ENCODE measurements at places on chromosomes 16 and 17.
A peak's percentile ranks its signal among the peaks of the same experiment; 100 is the strongest.

- no peak for DNase-seq
These were observed 15.4 kb downstream of the TNRC6C start for GRCh38 chr17:77973953-77974352.

GRCh38 chr16:49443576-49443975 lies 70.0 kb downstream of the C16orf78 start:
- no peak for DNase-seq

- DNase-seq: no peak
These were observed 161.0 kb downstream of the CCDC182 start for GRCh38 chr17:57584050-57584551.

DNA sequence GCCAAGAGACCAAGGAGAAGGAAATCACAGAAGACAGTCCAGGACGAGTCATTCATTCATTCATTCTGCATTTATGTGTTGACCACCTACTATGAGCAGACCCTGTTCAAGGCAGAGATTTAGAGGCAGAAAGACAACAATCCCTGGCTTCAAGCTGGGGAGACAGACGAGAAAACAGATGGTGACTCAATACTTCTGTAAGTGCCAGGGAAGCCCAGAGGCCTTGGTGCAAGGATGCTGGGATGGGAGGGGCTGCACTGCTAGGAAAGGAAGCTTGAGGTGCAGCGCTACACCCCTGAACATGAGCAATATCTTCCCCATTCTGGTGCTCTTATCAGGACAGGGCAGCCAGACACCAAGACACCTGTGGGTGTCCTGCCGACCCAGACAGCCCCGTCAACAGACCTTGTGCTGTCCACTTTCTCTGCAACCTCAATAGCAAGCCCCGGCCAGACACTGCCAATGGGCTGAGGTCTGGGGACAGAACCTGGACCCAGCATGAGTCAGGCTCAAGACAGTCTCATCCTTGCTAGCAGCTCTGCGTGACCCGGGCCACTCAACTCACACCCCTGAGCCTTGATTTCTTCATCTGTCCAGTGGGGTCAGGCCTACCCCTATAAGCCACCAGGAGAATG lies 163.5 kb downstream of the COPRS start:
- no peak for DNase-seq

GRCh38 chr17:43665084-43665936 lies 3.6 kb upstream of the MEOX1 start:
- no peak for DNase-seq

GRCh38 chr17:58170622-58171021 lies 3.8 kb downstream of the OR4D2 start:
- DNase-seq: no peak

DNA sequence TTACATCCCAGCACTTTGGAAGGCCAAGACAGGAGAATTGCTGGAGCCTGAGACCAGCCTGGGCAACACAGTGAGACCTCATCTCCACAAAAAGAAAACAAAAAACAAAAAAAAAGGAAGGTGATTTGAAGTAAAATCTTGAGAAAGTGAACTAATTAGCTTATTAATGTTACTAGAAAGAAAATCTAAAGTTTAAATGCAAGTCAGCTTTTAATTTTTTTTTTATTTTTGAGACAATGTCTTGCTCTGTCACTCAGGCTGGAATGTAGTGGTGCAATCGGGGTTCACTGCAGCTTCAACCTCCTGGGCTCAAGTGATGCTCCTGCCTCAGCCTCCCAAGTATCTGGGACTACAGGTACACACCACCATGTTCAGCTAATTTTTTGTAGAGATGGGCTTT lies 3.5 kb upstream of the CTCF start:
- DNase-seq: no peak

DNA sequence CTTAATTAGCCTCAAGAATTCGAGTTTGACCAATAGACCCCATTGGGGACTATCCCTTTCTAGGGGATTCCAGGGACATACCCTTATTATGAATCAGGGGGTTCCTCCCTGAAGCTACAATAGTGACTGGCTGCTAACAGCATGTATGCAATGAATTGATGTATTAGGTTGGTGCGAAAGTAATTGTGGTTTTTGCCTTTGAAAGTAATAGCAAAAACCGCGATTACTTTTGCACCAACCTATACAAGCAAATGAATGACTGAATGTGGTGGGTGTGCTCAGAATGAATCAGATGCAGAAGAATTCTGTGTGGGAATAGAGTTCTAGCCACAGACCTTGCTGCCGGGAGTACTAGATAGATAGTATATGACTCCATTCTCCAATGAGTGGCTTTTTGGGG lies 76.7 kb downstream of the HLF start:
- no peak for DNase-seq

DNA sequence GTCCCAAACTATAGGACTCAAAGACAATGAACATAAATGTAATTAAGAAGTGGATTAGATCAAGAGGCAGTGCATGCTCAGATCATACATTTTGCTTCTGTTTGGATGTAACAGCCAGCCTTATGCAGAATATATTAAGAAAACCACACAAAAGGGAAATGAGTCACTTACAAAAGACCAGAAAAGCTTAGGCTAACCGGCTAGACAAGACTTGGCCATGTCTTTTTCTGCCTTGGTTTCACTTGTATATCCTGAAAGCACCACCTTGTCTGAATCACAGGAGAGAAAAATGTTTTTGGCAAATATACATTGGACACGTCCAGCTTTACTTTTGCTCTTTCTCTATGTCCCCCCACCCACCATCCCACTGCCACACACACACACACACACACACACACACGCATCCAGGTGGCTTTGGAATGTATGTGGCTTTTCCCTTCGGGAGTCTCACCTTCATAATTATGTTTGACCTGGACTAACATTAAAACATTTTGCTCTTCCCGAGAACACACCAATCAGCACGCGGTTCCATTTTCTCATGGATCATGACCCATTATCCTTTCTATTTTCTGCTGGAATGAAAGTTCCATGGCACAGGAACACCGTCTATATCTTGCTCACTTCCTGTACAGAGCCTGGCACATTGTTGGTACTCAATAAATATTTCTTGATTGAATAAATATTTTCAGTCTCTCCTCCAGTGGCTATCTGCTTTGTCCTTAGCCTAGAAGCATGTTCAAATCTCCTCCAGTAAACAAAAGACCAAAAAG lies 64.6 kb downstream of the CDK5R1 start:
- no peak for DNase-seq

GRCh38 chr16:47622451-47623176 lies 161.5 kb downstream of the PHKB start:
- DNase-seq: no peak

DNA sequence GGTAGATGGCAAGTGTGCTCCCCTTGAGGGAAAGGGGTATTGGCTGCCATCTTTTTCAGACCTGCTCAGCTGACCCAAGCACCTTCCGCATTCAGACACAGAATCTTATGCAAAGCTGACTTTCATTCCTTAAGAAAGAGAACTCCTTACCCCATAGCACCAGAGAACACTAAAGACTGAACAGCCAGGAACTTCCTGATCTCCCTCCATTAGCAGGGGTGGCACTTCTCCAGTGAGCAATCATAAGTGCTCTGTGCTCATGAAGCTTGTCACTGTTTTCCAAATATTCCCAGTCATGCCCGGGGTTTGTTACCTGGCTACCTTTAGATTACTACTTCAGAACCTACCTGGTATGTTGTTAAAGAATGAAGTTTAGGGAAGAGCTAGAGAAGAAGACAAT lies 11.9 kb downstream of the HSD17B2 start:
- no peak for DNase-seq

- no peak for DNase-seq
These were observed 1044.6 kb downstream of the CDH11 start for GRCh38 chr16:64077242-64077641.

GRCh38 chr17:61556224-61557188 lies 34.5 kb downstream of the NACA2 start:
- no peak for DNase-seq

DNA sequence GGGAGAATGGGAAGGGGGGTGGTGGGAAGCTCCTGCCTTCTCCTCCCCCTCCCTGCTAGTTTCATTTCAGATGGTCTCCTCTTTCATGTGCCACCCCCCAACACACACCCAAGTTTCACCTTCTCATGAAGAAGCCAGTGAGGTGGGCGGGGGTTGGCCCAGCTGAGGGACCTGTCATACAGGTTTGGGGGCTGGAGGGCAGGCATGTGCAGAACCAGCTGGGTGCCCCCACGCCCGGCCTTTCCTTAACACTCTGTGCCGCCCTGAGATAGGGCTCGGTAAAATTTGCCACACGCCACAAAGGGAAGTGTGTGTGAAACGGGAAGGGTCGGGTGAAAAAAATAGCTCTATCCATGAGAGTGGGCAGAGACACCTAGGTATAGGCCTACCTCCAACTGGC lies 57.4 kb downstream of the PIPOX start:
- DNase-seq: no peak

DNA sequence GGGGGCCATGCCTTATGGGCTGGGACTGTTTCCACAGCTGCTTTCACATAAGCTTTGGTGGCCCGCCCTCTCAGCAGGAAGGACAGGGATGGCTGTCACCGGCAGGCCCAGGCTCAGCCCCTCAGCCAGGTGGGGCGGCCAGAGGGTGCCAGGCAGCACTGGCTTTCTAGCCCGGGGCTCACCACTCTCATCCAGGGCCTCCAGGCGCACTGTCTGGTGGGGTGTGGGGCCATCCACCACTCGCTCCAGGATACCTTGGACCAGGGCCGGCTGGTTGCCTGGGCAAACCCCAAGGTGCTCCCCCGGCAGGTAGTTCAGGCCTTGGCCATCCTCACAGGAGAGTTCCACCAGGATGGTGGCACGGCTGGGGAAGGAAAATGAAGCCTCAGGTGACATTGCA lies 35.0 kb downstream of the NOS2 start:
- no peak for DNase-seq

DNA sequence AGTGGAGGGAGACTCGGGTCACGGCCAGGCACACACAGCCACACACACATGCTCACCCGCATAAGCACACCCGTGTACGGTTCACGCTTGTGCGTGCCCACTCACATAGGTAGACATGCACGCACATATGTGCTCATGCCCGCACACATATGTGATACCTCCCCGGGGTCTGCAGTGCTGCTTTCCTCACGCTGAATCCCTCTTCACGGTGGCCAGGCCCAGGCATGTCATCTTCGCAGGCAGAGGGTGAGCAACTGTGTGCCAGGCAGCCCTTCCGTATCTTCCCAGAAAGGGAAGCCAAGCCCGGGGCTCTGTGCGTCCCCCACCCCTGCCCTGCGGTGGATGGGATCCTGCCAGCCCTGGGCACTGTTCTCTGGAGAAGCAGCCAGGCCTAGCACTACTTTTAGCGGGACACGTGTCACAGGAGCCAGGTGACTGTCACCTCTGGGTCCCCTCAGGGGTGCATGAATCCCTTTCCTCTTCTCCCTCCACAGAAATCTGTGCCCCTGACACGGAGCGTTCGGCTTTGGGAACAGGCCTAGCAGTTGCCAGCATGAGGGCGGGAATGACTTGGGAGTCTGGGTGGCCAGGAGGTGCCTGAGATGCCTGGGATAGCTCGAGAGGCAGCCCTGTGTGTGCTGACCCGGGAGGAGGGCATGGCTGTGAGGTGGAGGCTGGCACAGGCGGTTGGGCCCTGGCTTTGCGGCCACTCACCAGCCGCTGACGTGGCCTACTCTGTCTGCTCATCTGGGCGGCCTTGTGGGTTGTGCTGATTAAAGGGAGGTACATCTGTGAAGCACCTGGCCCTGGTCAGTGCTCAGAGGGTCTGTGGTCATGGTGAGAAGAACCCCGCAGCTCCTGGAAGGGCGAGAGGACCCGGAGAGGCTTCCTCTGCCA lies 47.5 kb downstream of the BAIAP2 start:
- DNase-seq: no peak

- DNase-seq: no peak
These were observed 34.1 kb downstream of the KSR1 start for GRCh38 chr17:27490391-27490790.

DNA sequence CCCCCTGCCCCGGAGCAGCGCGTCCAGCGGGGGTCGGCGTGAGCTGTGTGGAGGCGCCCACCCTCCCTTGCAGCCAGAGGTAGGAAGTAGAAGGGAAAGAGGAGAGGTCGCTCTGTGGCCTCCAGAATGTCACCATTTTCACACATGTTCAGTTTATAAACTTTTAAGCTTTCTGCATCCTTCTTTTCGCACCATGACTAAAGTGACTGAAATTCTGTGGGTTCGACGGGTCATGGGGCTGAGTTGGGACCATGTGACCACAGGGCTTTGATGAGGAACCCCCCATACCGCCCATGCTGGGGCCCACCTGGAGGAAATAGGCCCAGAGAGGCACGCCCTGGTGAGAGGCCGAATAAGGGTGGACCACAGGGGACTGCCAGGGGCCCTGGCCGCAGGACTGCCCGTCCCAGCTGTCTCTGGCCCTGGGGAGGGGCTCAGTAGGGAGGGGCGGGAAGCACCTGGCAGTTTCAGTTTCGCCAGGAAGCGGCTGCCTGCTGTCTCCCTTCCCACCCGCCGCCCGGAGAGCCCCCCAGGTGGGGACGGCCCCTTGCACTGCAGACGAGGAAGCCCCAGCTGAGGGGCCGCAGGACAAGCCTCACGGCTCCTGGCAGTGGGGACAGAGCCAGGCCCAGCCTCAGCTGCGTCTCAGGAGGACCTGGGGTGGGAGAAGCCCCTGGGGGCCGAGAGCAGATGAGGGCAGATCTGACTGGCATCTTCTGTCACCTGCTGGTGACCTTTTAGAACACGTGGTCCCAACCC lies 9.0 kb downstream of the CBFA2T3 start:
- DNase-seq: no peak

DNA sequence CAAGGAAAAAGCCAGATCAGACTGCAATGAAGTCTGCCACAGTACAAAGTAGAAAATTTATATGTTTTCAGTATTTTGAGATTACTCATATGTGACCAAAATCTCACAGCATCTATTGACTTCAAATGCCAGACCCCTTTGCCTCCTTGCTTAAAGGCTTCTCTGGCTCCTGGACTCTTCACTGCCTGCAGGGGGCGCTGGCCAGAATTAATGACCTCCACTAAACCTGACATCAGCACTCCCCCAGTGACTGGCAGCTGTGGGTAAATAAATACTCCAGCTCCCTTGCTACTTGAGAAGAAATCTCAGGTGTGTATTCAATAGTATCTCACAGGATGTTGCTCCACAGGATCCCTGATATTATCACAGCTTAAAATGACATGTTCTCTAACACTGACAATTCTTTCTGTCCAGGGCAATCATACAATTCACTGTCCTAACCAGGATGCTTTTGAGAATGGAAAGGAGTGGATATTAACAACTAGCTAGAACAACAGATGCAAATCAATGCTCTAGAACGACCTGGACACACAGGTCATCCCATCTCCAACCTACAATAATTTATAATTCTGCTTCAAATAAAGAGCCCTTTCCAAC lies 4.0 kb downstream of the BECN1 start:
- peak; percentile 49 for DNase-seq

DNA sequence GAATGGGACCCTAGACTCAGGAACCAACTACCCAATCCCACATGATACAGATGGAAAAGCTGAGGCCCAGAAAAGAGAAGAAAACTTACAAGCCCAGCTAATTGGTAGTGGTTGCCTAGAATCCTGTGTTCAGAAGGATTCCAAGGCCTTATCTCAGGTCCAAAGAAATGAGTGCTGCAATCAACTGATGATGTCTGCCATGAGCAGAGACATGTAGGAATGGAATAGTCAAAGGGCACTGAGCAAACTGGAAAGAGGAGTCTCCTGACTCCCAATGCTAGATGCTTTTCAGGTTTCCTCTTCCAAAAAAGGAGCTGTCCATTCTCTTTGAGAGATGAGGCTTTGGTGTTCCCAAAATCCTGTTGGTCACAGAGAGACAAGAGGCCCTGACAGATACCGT lies 210.6 kb downstream of the ZNF423 start:
- DNase-seq: no peak

All from stimulated activated CD8-positive, alpha-beta memory T cell treated with anti-CD3 and anti-CD28 coated beads, Interleukin-12 subunit alpha, Interleukin-12 subunit beta, amount 100 ng/mL, for 1 hour (primary cell).